ENCODE measurements at places on chromosomes 5 and 9.

- DNase-seq = no peak
These were observed 20.6 kb downstream of the TCOF1 start for GRCh38 chr5:150377964-150378694.

DNA sequence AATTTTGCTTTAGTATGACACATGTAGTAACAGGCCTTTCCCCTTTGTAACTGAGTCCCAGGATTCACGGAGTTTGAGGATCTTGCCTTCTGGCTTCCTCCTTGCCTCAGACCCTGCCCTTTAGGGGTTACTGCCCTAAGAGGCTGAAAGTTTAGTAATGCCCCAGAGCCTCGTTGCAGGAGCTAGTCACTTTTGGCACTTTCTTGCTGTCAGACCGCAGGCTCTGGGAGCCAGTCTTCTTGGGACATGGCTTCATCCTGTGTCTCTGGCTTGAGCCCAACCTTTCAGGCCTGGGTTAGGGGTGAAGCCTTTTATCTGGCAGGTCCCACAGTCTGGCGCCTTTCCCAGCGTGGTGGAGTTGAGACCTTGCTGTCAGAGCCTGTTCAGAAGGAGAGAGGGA lies 185.6 kb upstream of the DMRT1 start:
- no peak for DNase-seq

GRCh38 chr5:58246461-58246944 lies 213.4 kb downstream of the PLK2 start:
- no peak for DNase-seq

DNA sequence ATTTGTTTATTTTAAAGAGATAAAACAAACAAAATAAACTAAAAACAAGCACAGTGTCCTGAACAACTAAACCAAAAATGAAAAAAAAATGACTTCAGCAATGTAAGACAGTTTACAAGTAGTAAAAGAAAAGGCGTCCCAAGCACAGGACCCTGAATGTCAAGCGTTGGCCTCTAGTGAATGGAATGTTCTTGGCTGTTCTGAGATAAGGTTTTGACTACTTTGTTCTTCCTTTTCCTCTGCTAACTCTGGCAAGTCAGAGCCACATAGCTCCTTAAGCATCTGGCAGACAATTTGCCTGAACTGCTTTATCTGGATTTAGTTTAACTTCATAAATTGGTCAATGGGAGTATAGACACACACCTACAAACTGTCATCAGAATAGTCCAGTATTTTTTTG lies 655.2 kb downstream of the ANXA1 start:
- no peak for DNase-seq

DNA sequence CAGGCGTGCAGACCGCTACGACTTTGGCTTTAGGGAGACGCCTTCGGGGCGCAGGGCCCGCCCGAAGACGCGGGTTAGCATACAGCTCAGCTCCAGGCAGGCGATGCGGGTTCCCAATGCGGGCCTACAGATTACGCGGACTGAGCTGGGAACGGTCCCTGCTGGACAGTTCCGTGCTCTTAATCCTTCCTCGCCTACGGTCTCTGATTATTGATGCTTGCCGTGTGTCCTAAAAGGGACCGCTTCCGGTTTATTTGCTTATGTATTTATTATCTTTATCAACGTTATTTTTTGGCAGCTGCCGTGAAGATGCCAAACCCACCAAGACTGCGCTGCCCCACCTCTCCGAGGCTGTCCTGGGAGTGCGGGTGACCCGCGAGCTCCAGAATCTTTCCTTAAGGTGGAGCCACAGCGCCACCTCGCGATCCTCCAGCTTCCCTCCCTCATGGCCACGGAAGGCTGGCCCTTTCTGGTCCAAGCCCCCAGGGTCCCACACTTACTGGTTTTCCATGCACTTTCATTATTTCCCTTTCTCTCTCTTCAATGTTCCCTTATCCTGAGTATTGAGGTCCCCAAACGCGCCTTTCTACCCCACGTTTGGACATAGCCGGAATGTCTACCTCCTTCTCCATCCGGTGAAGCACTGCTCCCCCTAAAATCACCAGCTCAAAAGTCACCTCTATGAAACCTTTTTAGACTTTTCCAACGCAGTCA lies 7.0 kb upstream of the EBF1 start:
- DNase-seq = peak; percentile 74

- no peak for DNase-seq
These were observed 243.8 kb upstream of the IRX4 start for GRCh38 chr5:2126512-2126911.

DNA sequence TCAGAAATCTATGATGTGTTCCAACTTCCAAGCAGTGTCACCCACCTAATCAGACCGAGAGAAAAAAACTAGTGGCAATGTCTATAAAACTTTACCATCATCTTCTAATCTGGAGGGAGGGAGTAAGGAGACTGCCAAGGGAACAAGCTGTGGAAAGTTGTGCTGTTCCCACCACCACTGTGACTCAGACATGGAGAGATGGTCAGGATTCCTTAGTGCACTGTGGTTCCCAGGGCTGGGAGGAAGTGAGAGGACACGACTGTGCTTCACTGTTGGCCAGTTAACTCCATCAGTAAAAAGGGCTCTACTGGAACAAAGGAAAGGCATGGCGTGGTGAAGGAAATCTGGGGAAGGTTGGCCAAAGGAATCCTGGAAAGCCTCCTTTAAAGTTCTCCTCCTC lies 18.8 kb downstream of the TICAM2 start:
- no peak for DNase-seq

DNA sequence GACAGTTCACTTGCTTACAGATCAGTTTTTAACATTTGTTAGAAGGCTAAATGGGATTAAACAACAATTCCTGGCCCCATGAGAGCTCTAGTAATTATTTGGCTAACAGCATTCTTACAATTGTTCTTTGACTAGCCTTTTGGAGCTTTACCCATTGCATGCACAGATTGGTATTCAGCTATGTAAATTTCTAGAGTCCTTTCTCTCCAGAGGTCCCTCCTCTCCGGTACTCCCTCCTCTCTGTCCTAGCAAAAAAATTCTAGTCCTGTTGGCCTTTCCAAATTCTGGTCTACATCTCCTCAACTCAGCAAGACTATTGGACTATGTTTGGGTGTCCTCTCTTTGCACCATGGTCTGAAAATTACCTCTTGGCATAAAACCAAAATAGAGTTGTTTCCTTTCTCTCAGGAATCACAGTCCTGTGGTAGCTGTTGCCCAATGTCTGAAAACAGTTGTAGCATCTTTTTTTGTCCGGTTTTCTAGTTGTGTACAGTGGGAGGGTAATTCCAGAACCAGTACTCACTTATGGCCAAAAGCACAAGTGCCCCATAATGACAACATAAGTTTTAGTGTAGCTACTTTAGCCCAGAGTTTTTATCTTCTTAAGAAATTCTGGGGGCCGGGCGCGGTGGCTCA lies 18.1 kb downstream of the SAR1B start:
- no peak for DNase-seq

DNA sequence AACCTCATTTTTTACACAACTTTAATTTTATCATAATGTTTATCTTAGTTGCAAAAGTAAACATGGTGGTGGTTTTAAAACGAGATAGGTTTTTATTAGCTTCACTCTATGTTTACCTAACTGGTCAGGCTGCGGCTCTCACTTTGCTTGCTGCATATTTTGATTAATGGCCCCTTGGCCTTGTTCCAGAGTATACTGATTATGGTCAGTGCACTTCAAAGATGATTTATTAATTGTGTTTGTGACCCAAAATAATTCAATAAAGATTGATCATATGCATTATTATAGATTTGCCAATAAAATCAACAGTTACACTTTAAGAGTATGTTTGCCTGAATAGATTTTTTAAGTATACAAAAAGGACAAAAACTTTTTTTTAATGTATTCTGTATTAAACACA lies 188.0 kb downstream of the XRCC4 start:
- DNase-seq = no peak

DNA sequence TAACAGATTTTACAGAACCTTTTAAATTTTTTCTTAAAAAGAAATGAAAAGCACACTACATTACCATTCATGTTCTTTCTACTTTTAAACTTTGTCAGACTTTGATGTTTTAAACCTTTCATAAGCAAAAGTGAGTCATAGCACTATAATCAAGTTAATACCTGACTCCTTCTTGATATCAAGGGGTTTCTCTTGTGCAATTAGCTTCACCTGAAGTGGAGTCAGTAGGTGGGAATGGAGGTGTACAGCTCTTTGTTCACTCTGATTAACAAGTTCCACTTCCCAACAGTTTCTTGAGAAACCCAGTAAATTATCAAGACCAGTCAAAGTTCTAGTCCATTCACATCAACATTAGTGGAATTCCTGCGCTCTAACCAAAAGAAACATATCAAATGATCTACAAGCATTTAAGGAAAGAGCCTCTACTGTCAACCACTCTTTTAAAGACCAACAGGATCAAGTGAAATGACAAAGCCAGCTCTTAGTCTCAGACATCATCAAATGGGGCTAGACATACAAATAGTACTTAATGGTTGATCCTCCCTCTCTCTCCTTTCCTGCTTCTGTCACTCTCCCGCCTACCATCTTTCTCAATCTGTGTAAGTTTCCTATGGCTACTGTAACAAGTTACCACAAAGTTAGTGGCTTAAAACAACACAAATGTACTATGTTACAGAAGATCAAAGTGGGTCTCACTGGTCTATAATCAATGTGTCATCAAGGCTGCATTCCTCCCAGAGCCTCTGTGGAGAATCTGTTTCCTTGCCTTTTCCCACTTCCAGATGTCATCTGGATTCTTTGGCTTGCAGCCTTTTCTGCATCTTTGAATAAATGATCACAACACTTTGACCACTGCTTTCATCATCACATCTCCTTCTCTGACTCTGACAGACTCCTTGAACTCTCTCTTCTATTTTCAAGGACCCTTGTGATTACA lies 68.0 kb downstream of the HINT1 start:
- no peak for DNase-seq

DNA sequence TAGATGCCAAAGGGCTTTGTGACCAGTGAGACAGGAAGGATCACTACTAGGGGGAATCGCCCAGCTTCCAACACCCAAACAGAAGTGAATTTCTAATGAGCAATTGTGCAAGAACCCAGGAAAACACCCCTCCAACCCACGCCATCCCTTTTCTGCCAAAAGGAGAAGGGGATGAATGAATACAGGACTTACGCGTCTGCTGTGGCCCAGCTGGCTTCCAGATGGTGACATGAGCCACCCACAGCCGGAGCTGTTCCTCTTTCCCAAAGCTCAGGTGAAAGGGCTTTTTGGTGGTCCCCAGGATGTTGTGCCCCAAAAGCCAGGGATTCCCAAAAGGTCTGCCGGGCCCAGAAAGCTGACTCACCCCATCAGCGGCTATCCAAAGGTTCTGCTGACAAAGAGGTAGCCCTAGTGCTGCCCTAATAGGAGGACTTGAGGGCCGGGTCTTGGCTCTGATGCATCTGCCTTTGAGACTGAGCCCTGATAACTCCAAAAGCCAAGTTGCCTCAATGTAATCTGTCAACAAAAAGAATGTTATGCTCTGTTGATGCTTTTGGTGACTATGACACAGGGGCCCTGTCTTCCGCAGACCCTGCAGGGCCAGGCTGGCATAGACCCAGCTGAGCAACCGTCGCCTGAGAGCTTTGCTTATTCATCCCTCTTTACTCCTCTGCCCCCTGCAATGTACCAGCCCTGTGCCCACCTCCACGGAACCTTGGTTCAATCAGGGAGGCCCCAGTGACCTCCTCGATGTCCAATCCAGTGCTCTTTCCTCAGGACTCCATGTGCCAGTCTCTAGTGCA lies 14.5 kb downstream of the GSN start:
- no peak for DNase-seq

DNA sequence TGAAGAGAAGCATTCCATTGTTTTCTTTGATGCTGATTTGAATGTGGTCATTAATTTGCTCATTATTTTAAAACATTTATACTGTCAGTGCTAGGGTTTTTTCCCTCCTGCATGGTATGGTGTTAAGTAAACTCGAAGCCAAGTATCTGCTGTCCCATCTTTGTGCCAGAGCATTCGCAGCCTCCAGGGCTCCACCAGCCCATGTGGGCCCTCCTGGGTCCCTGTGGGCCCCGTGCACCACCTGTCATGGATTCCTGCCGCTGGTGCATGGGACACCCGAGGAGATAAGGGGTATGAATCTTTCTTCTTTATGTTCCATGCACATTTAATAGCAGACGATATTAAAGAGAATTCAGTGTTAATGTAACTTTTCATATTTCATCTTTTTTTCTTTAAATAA lies 95.1 kb downstream of the TRIO start:
- DNase-seq = no peak

DNA sequence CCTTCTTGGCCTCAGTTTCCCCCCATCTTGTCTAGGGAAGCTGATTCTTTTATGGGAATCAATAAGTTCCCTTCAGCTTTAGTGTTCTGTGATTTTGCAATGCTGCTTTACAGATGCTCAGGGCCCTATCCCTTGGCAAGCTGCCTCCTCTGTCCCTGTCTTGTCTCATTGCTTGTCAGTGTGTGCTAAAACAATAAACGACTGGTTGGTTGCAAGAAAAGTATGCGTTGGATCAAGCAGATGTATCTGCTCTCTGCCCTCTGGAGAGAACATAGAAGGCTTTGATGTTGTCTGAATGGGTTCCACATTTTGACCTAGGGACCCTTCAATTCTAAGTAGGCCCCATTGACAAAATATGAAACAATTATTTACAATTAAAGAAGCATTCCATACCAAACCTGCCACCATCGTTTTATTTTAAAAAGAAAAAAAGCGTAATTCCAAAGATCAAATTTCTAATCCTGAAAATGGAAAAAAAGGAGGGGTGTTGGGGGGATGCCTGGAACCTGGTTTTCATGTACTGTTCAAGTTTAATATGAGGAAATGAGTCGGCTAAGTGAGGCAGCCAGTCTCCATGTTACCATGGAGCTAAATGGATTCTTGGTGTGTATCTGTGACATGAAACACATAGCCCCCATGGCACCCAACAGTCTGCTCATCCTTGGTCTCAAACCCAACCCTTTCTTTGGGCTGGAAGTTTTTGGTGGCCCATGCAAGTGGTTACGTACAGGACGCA lies 31.2 kb upstream of the TARS1 start:
- DNase-seq = no peak

DNA sequence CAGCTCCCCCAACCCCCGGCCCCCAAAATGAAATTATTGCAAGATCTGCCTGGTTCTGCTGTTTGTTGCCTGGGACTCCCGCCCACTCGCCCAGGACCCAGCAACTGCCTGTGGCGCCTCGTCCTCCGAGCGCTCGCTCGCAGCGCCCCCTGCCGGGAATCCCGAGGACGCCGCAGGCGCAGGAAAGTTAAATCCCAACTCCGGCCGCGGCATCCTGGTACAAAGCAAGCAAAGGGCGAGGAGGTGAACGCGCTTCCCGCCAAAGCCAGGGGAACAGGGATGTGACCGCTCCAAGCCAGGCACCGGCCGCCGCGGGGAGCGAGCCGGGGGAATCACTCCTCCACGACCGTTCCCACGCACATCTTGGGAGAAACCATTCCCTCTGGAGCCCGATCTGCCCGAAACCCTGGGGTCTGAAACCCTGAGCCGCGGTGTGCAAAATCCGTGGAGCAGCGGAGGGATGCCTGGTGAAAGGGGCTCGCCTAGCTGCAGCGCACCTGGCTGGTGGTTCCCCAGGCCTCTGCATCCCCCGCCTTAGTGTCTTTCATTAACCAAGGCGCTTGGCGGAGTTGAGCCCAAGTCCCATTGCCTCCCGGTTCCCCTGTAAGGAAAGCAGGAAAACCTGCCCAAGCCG lies 1.3 kb downstream of the SEMA5A start:
- DNase-seq = no peak

GRCh38 chr5:16579142-16579847 lies 37.5 kb downstream of the RETREG1 start:
- no peak for DNase-seq
